ENCODE measurements at places on chromosomes 16 and 17.

DNA sequence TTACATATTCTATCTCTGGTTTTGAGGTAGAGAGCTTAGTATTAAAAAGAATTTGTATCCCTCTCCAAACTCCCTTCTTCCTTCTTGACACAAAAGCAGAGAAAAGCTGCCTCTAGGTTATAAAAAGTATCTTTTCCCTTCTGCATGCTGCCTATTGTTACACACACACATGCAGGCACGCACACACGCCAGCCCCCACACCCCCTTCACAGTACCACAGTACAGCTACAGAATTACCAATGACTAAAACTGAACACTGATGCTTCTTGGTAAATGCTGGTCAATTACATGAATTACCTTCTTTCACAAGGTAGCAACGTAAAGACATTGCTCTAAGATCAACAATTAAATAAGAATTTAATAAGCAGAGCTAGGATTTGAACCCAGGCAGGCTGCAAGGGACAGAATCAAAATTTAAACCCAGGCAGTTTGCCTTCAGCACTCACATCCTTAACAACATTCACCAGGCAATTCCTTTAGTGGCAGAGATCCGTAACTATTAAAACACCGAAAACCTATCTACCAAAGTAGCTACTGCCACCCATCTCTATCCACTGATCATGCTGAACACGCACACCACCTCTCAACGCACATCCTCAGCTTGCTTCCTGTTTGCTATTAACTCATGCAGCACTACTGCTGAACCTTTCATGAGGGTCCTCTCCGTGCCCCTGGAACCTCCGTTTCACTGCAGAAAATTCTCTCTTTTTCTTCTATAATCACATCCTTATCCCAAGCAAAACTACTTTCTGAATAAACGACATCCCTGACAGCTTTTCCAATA is 37.8 kb downstream of the YWHAE start:
- DNase-seq, result no peak

DNA sequence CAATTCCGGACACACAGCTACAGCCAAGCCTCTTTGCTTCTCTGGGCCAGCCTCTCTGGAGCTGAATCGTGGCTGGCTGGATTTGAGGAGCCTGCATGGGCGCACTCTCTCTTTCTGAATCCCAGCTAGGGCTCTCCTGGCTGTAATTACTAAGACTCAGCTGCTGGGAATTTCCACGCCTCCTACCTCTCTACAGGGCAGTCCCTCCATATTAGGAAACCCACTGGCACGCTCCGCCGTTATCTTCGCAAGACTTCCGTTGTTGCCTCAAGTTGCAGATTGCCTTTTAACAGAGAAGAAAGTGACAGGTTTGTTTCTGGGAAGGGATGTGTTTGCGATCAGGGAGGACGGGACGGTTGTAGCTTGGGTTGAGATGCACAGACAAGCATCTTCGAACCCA is 188.4 kb upstream of the NLRP1 start:
- DNase-seq, result peak; percentile 78

- no peak for DNase-seq
Measured at GRCh38 chr16:84294117-84294516, 561 bp upstream of the WFDC1 start.

DNA sequence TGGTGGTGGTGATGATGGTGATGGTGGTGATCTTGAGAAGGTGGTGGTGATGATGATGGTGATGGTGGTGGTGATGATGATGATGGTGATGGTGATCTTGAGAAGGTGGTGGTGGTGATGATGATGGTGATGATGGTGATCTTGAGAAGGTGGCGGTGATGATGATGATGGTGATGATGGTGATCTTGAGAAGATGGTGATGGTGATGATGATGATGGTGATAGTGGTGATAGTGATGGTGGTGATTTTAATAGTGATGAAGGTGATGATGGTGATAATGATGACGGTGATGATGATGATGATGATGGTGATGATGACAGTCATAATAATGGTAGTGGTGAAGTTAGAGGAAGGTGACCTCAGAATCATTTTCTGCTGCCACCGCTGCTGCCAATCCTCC is 75.1 kb downstream of the MYH13 start:
- no peak for DNase-seq

DNA sequence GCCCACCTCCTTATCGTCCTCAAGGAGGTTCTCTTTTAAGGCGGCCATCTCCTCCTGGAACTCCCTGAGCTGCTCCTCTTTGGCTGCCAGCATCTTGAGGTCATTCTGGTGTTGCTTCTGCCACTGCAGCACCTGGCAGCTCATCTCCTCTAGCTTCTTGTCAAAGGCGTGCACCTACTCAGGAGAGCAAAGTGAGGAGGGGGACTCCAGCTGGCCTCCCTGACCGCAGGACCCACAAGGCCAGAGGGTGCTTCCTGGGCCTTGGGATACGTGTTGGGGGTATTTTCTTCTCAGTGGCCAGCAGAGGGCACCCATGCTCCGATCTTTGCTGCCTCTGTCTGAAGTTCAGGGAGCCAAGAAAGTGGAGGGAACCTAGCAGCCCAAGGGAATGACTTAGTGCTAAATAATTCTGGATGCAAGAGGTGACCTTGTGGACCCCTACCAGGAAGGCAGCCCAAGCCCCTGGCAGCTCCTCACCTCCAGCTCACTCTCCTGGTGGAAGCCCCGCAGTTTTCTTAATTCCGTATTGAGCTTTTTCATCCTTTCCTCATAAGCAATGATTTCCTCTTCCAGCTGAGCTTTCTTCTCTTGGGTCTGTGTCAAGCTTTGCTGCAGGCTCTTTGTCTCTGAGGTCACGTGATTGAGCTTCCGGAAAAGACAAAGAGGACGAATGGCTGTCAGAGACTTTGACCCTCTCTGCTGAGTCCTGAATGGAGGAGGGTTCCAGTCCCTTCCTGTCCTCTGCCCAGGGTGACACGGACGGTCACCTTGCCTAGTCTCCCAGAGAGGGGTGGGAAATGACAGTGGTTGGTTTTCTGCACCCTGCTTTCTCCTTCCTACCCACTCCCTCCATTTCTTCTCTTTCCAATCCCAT is 31.4 kb downstream of the DHX38 start:
- peak; percentile 71 for DNase-seq

DNA sequence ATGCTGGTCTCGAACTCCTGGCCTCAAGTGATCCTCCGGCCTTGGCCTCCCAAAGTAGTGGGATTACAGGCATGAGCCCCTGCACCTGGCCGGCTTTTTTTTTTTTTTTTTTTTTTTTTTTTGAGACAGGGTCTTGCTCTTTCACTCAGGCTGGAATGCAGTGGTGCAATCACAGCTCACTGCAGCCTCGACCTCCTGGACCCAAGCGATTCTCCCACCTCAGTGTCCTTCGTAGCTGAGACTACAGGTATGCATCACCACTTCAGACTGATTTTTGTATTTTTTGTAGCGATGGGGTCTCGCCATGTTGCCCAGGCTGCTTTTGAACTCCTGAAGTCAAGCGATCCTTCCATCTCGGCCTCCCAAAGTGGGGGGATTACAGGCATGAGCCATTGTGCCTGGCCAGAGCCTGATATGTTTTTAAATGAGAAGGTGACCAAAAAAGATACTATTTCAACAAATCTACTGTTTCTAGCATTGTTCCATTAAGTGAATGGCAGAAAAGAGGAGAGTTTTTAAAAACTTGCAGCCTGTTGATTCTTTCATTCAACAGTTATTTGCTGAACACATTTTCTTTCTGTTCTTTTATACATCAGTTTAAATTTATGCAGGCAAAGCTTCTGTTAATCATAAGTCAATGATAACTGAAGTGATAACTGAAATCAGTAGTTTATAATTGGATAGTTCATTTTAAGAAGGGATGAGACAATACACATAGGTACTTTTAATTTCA is 3.2 kb upstream of the SRSF1 start:
- DNase-seq, result no peak

- DNase-seq, result no peak
Measured at GRCh38 chr16:59941594-59941993, 1207.5 kb upstream of the GOT2 start.

- no peak for DNase-seq
Measured at GRCh38 chr16:78877114-78877655, 723.4 kb downstream of the MAF start.

- DNase-seq, result no peak
Measured at GRCh38 chr17:7029096-7029495, 6.2 kb downstream of the BCL6B start.

- no peak for DNase-seq
Measured at GRCh38 chr17:1785930-1786329, 24.1 kb downstream of the SERPINF1 start.

GRCh38 chr16:49800876-49801275 is 55.0 kb downstream of the ZNF423 start:
- no peak for DNase-seq

- no peak for DNase-seq
Measured at GRCh38 chr17:68589086-68589485, 12.1 kb downstream of the FAM20A start.

- no peak for DNase-seq
Measured at GRCh38 chr17:19295473-19296135, 58.4 kb downstream of the EPN2 start.

- DNase-seq, result peak; percentile 50
Measured at GRCh38 chr16:80948886-80949493, 57.7 kb downstream of the CMC2 start.

- DNase-seq, result no peak
Measured at GRCh38 chr17:42131981-42132432, 9.4 kb downstream of the HSPB9 start.

- DNase-seq, result peak; percentile 69
Measured at GRCh38 chr17:1724351-1724868, at the start of gene WDR81. Gene WDR81 (plus strand): TSS chr17:1724704. CDS start chr17:1724960, 256 bp downstream.

Measured in MCF 10A (cell line).